ENCODE measurements at places on chromosomes 3 and 15.

DNA sequence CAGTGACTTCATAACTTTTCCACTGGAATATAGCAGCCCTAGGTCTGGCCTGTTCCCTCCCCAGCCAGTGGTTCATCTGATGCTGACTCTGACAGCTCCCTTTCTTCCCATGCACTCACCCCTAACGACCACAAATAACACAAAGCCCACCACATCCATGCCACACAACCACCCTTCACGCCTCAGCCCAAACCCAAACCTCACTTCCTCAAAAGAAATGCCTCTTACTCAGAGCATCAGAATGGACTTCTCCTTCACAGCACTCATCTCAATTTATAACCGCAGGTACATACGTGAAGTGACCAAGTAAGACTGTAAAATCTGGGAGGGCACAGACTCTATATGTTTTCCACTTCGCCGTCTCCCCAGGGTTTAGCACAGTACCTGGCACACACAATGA is 1.1 kb downstream of the RBSN start:
- no peak for DNase-seq

- no peak for DNase-seq
These were observed 93.2 kb upstream of the CCDC80 start for GRCh38 chr3:112734171-112734570.

DNA sequence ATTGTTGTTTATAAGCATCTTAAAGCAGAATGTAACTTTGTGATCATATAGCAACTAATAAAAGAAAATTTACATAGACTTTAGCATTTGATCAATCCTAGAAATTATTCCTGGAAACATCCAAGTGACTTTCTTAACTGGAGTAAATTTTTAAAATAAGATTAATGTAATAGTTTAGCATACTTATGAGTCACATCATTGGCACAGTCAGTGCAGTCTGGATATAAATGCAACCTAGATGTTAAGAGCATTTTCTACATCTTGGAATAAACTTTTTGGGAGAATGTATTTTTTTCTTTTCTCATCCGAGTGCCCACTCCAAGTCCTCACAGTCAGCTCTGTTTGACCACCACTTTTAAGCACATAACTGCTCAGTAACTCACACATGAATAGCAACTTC is 324.6 kb upstream of the PLSCR5 start:
- no peak for DNase-seq

GRCh38 chr3:87167628-87168456 is 59.3 kb upstream of the CHMP2B start:
- DNase-seq, result no peak

DNA sequence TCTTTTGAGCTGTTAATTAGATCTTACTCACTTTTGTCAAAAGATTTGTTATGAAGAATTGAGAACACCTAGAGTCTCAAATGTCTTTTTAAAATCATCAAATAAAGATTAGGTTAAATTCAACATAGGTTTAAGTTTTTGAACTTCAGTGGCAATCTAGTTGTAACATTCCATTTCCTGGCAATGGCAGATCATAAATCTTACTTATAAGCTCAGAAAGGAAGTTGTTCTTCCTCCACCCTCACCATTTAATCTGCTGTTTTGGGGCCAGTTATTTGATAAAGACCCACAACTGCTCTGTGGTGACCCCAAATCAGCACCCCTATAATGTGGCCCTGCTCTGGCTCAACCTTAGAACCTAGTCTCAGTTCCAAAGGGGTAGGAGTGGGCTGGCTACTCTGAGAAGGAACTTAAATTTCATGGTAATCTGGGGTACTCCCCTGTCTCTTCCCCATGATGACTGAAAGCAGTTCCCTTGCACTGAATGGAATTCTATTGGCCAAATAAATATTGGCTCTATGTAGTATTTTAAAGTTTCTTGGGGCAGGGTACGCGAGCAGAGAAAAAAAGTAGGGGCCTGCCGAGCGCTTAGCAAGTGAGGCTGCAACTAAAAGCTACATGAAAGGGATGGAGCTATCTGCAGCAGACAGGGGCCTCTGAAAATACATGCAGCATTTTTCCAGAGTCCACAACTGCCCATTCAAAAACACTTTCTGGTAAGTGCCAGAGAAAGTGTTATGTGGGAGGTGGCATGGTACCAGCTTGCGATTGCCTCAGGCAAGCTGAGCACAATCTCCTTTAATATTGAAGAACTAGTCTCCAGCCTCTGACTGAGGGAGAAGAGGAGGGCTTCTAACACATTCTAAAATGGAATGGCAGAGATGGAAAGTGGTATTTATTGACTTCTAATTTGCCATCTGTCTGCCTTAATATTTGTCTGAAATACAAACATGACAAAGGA is 103.6 kb upstream of the RASGRP1 start:
- no peak for DNase-seq

DNA sequence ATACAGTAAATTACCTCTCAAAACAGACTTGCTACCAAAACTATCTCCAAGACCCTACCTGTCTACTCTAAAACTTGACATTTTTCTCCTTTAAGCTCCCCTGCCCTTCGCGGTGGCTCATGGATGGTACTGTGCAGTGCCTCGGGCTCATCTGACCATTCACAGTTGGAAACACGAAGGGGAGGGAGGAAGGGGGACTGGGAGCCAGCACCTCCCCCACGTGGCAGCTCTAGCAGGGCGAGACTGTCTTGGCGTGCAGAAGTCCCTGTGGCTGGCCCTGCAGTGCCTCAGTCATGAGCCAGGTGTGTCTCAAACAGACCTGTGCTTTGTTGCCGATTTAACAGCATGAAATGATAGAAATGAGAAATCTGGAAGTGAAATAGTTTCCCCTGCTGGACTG is 372.0 kb downstream of the GABRG3 start:
- no peak for DNase-seq

GRCh38 chr3:155369735-155370134 is 76.3 kb upstream of the STRIT1 start:
- DNase-seq, result no peak

GRCh38 chr15:92883163-92883875 is 16.8 kb upstream of the CHD2 start:
- no peak for DNase-seq

- DNase-seq, result no peak
These were observed 27.5 kb downstream of the NR1I2 start for GRCh38 chr3:119809249-119810017.

All from H9 (cell line).